ENCODE measurements at places on chromosomes 1 and 21.
A peak's percentile ranks its signal among the peaks of the same experiment; 100 is the strongest.

- DNase-seq = no peak
Observed at GRCh38 chr1:55500601-55501000, 285.4 kb upstream of the USP24 start.

DNA sequence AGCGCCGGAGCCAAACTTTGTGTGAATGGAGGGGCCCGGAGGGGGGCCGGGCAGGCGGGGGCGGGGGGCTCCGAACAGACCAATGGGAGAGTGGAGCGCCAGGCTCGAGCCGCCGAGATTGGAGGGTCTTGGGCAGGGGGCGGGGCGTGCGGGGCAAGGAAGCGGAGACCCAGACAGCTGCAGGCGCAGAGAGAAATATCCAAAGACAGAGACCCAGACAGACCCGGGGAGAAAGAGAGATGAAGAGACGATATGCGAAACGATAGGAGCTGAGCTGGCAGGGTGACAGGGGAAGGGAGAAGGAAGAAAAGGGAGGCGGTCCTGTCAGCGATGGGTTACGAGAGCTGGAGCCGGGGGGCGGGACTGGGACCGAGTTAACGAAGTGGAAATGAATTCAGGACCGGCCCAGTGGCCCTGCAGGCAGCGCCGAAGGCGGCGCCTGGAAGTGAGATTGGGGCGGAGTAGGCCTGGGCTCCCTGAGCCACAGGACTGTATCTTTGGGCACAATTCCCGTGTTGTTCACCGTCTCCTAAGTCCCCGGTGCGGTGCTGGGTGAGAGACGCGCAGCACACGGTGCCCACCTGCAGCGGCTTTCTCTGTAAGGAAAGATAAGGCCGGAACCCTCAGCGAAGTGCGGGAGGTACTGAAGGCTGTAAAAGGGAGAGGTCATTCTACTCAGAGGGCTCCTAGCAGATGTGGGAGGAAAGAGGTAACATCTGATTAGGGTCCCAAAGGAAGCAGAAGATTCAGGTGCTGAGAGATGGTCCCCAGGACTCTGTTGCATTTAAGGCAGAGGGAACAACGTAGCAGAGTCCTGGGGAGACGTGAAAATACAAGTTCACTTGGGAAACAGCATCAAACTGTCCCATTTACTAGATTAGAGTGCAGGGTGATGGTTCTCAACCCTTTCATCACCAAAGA, 543 bp upstream of the KCNJ10 start:
- DNase-seq = peak; percentile 91

DNA sequence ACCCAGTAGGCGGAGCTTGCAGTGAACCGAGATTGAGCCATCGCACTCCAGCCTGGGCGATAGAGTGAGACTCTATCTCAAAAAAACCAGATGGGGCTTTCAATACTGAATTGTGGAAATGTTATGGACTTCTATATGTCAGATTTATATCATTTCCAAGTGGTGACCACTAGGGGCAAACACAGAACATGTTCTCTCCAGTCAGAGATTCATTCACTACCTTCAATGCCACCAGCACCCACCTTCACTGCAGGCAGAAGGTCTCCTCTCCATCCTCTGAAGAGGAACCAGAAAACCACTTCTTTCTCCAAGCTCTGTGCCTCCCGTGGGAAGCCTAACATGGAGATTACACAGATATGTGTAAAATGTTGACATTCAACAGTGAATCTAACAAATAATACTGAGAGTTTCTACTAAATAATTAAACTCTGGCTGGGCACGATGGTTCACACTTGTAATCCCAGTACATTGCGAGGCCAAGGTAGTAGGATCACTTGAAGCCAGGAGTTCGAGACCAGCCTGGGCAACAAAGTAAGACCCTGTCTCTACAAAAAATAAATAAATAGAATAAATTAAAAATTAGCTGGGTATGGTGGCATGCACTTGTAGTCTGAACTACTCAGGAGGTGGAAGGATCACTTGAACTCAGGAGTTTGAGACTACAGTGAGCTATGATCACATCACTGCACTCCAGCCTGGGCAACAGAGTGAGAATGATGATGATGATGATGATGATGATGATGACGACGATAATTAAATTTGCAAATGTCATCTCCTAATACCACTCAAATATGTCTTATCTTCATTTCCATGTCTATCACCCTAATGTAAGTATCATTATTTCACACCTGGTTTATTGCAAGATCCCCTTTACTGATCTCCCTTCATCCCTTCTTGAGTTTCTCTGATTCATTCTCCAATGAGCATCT, 151.1 kb downstream of the ZNF281 start:
- DNase-seq = no peak

DNA sequence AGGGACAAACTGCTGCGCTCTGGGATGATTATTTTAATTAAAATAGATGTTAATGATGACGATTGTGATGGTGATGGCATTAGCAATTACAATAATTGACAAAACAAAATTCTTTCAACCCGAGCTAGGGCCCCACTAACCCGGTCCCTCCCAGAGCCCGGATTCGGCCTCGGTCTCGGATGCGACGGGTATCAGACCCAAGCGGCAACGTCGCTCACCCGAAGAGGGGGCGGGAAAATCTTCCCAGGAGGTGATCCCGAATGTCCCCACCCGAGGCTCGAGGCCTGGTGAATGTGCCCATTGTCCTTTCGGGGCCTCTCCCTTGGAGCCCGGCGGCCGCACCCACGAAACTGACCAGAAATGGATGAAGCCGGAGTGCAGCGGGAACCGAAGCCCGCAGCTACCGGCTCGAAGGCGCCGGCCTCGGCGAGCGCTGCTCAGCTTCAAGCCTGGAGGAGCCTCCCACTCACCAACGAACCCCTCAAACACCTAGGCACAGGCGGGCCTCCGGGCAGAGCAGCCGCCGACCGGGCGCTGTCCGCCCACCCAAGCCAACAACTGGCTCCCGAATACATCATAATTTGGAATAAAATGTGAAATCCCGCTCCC, 1.2 kb downstream of the TAL1 start:
- no peak for DNase-seq

- no peak for DNase-seq
Observed at GRCh38 chr1:185297982-185298381, 19.1 kb downstream of the IVNS1ABP start.

- no peak for DNase-seq
Observed at GRCh38 chr1:210814382-210815123, 319.4 kb downstream of the KCNH1 start.

- no peak for DNase-seq
Observed at GRCh38 chr1:85091671-85092280, 43.5 kb upstream of the MCOLN3 start.

Data from occipital lobe (tissue), 3 donors.